ENCODE measurements at places on chromosomes 12 and 14. TPM values are rescaled to one million over a fixed set of nuclear protein-coding genes. Genes with fewer than 3 reads are reported as not detected.

Gene RDH5
- total RNA-seq = 0.63 TPM

Gene ANKS1B
- 0.38 TPM for total RNA-seq

Gene HHIPL1
- 1.4 TPM for total RNA-seq

Gene COX8C
- not detected for total RNA-seq

- DNase-seq = peak; percentile 16
Observed at GRCh38 chr12:50057000-50057841, at the start of gene ASIC1. ASIC1 (plus strand) TSS chr12:50057596; CDS start chr12:50058767, 1,171 bp downstream.

- DNase-seq = no peak
Observed at GRCh38 chr12:115964214-115964613, 313.3 kb downstream of the MED13L start.

GRCh38 chr14:100306998-100307765, 938 bp upstream of the SLC25A29 start:
- DNase-seq = peak; percentile 38

GRCh38 chr14:74018174-74018585, 908 bp downstream of the ENTPD5 start:
- DNase-seq = peak; percentile 67

- no peak for DNase-seq
Observed at GRCh38 chr12:64097366-64098105, 124.6 kb downstream of the KICS2 start.

GRCh38 chr14:75380656-75381055, 47.2 kb upstream of the JDP2 start:
- DNase-seq = no peak

DNA sequence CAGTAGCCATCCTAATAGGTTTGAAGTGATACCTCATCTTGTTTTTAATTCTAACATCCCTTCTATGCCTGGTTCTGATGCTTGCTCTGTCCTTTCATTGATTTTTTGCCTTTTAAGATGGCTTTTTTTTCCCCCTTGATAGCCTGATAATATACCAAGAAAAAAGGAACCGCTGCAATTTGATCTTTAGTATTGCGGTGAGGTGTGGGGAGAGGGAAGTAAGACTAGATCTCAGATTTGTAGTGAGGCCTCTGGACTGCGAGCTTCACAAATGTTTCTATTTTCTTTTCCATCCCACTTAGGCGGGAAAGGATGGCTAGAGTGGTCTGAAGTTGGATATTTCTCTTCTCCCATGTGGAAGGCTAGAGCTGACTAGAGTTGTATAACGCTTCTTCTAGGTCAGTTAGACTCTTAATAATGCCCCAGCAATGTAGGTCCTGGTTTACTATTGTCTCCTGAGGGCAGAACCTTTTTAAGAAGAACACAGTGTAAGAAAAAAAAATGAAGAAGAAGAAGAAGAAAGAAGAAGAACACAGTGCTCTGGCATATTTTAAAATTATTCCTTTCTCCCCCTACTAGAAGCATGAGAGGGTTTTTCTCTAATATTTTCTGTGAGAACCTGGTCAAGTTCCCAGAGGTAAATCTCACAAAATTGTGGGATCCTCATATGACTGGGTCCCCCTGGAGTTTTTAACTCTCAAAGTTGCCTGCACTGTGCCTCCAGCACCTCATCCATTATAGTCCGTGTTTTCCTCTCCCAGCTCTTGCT, 11.9 kb upstream of the KLRB1 start:
- no peak for DNase-seq
